Spinal cord (tissue), 10 donors: ENCODE measurements at places on chromosomes 16 and 17. TPM values are rescaled to one million over a fixed set of nuclear protein-coding genes. Genes with fewer than 3 reads are reported as not detected.

DNA sequence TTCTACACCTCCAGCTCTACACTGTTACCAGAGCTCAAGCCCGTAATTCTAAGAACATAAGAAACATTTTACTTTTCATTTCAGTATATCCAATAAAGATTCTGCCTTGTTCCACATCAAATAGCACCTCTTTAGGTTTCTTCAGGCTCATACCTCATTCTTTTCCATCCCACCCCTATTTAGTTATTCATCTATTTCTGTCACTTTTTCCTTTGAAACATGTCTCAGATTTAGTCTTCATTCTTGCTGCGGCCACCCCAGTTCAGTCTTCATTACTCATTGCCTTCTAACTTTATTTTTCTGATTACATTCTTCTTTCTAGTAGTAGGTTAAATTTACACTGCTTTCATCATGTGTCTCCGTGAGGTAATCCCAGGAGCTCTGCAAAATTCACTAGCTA, 33.5 kb downstream of the PPM1E start:
- no peak for DNase-seq
- H3K27me3 ChIP-seq, result no peaks in the 10 kb centered on the region
- H3K4me1 ChIP-seq, result no peaks in the 10 kb centered on the region
- H3K36me3 ChIP-seq, result no peaks in the 10 kb centered on the region
- H3K4me3 ChIP-seq, result no peak overlapping the region
- H3K27ac ChIP-seq, result no peak overlapping the region

The RASL10B gene
- total RNA-seq, result 8.2 TPM

DNA sequence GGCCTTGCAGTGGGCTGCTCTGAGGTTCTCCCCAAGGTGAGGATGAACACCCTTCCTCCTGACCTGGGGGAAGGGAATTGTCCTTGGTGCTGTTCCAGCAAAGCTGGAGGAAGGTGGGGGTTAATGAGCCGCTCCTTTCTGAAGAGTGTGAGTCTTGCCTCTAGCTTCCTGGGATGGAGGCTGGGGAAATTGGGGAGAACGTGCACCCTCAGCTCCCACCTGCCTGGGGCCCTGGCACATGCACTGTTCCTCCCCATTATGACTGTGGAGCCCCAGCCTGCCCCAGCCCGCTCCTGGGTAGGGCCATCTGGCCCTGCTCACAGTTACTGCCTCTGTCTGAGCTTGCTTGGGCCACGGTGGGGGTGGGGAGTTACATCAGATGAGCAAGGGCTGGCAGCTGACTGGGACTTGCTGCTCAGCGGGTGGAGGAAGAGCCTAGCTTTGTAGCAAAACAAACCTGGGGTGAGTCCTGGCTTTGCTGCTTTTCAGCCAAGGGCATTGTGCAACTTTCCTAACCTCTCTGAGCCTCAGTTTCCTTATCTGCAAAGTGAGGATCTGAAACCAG, 11.1 kb downstream of the TNS4 start:
- DNase-seq, result peak; percentile 44
- H3K36me3 ChIP-seq, result no peaks in the 10 kb centered on the region
- no peak overlapping the region for H3K4me3 ChIP-seq
- peaks cover 3% of the 10 kb centered on the region for H3K27me3 ChIP-seq

The CCDC40 gene
- 6.9 TPM for total RNA-seq

GRCh38 chr17:37502009-37502936, 12.6 kb downstream of the DUSP14 start:
- peaks cover 3% of the 10 kb centered on the region for H3K36me3 ChIP-seq
- DNase-seq, result no peak
- H3K27me3 ChIP-seq, result no peaks in the 10 kb centered on the region
- no peak overlapping the region for H3K27ac ChIP-seq
- H3K4me1 ChIP-seq, result peaks cover 8% of the 10 kb centered on the region

GRCh38 chr16:69386596-69386995, 789 bp upstream of the TERF2 start:
- DNase-seq, result no peak
- H3K4me3 ChIP-seq, result no peak overlapping the region
- H3K27me3 ChIP-seq, result no peaks in the 10 kb centered on the region
- peak overlapping the region; percentile 84 for H3K27ac ChIP-seq
- H3K4me1 ChIP-seq, result peaks cover 5% of the 10 kb centered on the region

- no peaks in the 10 kb centered on the region for H3K27me3 ChIP-seq
- H3K4me1 ChIP-seq, result no peaks in the 10 kb centered on the region
- no peak for DNase-seq
These were observed 17.6 kb downstream of the CCDC42 start for GRCh38 chr17:8726941-8727555.

GRCh38 chr17:48514477-48514876, 16.3 kb downstream of the HOXB1 start:
- no peaks in the 10 kb centered on the region for H3K4me1 ChIP-seq
- no peak overlapping the region for H3K4me3 ChIP-seq

GRCh38 chr17:39095309-39095686, 56.1 kb downstream of the PLXDC1 start:
- no peak overlapping the region for H3K4me3 ChIP-seq
- no peak overlapping the region for H3K27ac ChIP-seq
- H3K36me3 ChIP-seq, result no peaks in the 10 kb centered on the region
- peaks cover 2% of the 10 kb centered on the region for H3K27me3 ChIP-seq
- DNase-seq, result no peak
- peaks cover 33% of the 10 kb centered on the region for H3K4me1 ChIP-seq

The ACE gene
- 8.1 TPM for total RNA-seq

The LPCAT2 gene
- 12.8 TPM for total RNA-seq

DNA sequence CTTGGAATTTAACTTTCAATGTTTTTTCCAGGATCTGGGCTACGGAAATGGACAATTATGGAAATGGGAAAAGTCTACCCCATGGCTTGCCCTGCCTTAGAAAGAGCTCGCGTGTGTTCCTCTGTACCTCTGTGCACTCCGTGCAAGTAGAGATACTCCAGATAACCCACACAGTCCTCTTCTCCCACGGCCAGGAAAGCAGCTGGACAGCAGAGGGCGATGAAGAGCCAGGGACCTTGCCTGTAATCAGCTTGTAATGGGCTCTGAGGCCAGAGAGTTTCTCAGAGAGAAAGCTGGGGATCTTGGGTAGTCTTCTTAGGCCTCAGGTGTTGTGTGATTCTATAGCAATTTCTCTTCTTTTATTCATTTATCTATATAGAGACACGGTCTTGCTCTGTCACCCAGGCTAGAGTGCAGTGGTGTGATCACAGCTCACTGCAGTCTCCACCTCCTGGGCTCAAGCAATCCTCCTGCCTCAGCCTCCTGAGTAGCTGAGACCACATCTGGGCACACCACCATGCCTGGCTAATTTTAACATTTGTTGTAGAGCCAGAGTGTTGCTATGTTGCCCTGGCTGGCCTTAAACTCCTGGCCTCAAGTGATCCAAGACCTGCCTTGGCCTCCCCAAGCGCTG, 2.4 kb upstream of the SOCS7 start:
- no peak for DNase-seq
- no peaks in the 10 kb centered on the region for H3K36me3 ChIP-seq
- H3K4me1 ChIP-seq, result peaks cover 22% of the 10 kb centered on the region
- no peak overlapping the region for H3K27ac ChIP-seq
- H3K4me3 ChIP-seq, result no peak overlapping the region
- no peaks in the 10 kb centered on the region for H3K27me3 ChIP-seq

The FOXN1 gene
- not detected for total RNA-seq

DNA sequence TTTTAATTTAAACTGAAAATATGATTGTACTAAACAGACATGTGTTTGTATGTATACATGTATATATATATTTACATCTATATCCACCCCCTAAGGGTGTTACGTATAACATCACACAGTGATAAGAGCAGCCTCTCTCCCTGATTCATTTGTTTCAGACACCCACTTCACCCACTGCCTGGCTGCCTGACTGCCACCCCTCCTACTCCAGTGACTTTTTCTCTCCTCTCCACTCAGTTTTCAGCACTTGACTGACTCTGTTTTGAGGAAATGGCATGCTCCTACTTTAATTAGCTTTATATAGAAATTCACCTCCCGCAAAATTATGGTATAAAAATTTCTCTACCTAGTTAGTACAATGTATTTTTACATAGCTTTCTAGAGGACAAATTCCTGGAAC, 20.0 kb downstream of the BFAR start:
- no peak overlapping the region for H3K27ac ChIP-seq
- H3K4me1 ChIP-seq, result no peaks in the 10 kb centered on the region
- H3K4me3 ChIP-seq, result no peak overlapping the region
- H3K27me3 ChIP-seq, result no peaks in the 10 kb centered on the region

DNA sequence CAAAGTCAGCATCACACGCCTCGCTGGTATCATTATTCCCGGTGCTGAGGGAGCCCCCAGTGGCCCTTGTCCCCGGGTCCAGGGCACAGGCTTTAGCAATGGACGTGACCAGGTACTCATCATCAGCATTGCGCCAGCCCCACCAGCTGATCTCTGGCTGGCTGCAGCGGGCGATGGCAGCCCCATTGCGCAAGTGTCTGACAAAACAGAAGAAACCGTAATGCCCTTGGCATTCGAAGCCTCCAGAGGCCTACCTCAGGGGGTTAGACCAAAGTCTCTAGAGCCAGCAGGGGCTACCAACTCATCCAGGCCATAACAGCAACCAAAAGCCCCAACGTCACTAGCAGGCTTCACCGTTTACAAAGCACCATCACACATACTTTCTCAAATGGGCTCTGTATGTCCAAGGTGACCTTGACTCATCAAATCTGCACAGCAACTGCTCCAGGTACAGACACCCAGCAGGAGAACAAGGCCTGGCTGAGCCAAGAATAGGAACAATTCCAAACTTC, 7.3 kb downstream of the MTMR4 start:
- H3K27me3 ChIP-seq, result no peaks in the 10 kb centered on the region
- no peak overlapping the region for H3K4me3 ChIP-seq
- DNase-seq, result no peak
- H3K36me3 ChIP-seq, result peaks cover 89% of the 10 kb centered on the region
- H3K27ac ChIP-seq, result no peak overlapping the region

GRCh38 chr16:54473226-54473993, 186.8 kb upstream of the IRX3 start:
- no peak for DNase-seq
- H3K4me1 ChIP-seq, result no peaks in the 10 kb centered on the region
- H3K27me3 ChIP-seq, result peaks cover 2% of the 10 kb centered on the region
- H3K4me3 ChIP-seq, result no peak overlapping the region
- no peak overlapping the region for H3K27ac ChIP-seq

The NFAT5 gene
- 35.0 TPM for total RNA-seq
